ENCODE measurements at places on chromosomes 2 and 18.
A peak's percentile ranks its signal among the peaks of the same experiment; 100 is the strongest.

DNA sequence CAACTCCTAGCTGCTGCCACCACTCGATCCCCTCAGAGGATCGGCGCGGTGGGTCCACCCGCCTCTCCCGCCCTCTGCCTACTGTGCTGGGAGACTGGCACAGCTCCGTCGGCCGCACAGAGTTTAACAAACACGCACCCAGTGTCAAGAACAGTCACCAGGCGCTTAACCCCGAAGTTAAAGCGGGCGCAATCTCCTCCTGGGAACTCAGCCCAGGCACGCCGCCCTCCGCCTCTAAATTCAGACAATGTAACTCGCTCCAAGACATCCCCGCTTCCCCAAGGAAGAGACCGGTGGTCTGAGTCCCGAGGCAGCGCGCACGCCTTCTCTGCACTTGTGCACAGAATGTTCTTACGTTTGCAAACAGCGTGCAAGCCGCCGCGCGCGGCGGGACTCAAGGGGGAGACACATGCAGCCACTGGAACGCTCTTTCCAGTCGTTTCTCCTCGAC is 533 bp downstream of the CXCR4 start:
- DNase-seq = no peak

DNA sequence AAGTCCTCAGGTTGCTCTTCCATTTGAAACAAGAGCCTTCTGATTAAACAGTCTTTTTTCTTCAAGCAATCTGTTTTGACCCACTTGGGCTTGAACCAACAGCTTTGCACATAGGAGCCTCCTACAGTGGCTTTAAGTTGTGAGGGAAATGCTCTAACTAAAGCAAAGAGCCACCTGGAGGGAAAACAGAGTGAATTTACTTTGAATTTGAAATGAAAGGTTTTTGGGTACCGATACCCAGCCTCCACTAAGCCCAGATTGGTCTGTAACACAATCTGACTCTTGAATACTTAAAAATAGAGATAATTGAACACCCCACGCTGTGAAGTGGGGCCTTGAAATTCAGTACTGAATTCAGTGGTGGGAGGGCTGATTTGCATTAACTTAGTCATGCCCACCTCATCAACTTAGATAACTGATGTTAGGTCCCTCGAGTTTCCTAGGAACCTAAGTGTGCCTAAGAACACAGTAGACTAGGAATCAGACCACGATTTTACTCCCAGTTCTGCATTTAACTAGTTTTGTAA is 56.3 kb upstream of the ACVR1C start:
- no peak for DNase-seq

DNA sequence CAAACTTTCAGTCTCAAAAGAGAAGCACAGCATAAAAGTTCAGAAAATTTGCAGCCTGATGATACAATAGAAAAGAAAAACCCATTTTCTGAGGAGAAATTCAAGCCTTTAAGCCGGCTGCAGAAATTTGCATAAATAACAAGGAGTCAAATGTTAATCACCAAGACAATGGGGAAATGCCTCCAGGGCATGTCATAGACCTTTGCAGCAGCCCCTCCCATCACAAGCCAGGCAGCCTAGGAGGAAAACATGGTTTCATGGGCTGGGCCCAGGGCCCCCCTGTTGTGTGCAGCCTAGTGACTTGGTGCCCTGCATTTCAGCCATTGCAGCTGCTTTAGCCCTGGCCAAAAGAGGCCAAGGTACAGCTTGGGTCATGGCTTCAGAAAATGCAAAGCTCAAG is 54.1 kb upstream of the CAVIN2 start:
- DNase-seq = no peak

DNA sequence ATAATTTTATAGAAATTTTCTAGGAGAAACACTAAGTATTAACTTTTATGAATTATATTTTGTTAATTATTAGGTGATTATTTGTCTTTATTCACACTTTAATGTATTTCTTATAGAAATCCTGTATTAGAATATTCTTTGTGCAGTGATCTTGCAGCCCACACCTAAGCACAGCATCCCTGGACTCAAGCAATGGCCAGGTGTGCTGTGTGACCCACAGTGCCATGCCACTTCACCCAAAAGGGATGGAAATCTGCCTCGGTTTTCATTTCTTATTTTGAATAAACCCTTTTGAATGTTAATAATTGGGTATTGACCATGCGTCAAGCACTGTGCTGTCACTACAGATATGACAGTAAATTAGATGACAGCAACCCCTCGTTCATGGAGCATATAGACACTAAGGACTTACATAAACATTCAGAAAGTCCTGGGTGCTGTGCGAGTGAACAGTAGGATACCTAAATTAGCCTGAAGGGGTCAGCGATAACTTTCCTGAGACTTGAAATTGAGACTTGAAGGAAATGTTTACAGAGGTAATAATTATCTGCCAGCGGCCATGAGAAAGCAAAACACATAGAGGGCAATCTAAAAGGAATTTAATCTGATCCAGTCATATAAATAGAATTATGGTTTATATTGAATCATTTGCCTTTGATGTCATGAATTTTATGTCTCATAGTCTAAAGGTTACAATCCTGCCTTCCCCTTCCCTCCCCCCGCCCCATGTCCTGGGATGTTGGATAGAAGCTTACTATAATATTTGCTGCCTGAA is 52.7 kb upstream of the CALCRL start:
- DNase-seq = peak; percentile 27

- DNase-seq = no peak
Observed at GRCh38 chr18:49697757-49698524, 115.4 kb downstream of the ACAA2 start.

DNA sequence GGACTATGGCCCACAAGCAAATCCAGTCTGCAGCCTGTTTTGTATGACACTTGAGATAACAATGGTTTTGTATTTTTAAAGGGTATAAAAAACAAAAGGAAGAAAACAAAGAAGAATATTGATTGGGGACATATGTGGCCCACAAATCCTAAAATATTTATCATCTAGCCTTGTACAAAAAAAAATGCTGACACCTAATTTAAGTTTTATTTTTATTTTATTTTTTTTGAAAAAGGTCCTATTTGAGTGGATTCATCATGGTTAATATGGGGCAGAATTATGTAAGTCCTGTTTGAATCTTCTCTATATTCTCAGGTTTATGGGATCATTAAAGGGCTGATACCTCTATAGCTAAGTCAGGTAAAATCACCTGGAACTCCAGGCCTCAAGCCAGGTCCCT is 525.7 kb downstream of the LRP1B start:
- DNase-seq = no peak

GRCh38 chr18:34909637-34910364 is 131.4 kb upstream of the MAPRE2 start:
- DNase-seq = no peak

- DNase-seq = no peak
Observed at GRCh38 chr18:42606886-42607495, 508.5 kb downstream of the RIT2 start.

GRCh38 chr2:121377646-121378045 is 92.6 kb upstream of the TFCP2L1 start:
- no peak for DNase-seq

GRCh38 chr2:165839610-165840009 is 45.6 kb upstream of the GALNT3 start:
- peak; percentile 39 for DNase-seq

GRCh38 chr18:55511277-55511676 is 76.7 kb downstream of the TCF4 start:
- no peak for DNase-seq

DNA sequence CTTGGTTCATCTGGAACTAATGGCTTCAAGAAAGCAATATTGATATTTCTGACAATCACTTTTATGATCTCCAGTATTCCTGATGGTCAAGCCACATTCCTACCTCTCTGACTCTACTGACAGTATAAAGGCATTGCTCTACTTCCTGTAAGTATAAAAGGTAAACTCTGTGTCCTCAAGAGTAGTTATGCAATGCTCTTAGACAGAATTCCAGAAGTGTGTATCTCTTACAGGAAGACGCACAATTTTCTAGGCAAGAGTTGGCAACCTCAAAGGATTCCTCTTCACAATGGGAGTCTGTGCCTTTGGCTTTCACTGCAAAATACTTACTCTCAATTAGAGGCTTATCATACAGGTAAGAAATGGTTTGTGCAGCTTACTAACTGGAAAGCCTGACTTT is 100.1 kb downstream of the THADA start:
- no peak for DNase-seq

DNA sequence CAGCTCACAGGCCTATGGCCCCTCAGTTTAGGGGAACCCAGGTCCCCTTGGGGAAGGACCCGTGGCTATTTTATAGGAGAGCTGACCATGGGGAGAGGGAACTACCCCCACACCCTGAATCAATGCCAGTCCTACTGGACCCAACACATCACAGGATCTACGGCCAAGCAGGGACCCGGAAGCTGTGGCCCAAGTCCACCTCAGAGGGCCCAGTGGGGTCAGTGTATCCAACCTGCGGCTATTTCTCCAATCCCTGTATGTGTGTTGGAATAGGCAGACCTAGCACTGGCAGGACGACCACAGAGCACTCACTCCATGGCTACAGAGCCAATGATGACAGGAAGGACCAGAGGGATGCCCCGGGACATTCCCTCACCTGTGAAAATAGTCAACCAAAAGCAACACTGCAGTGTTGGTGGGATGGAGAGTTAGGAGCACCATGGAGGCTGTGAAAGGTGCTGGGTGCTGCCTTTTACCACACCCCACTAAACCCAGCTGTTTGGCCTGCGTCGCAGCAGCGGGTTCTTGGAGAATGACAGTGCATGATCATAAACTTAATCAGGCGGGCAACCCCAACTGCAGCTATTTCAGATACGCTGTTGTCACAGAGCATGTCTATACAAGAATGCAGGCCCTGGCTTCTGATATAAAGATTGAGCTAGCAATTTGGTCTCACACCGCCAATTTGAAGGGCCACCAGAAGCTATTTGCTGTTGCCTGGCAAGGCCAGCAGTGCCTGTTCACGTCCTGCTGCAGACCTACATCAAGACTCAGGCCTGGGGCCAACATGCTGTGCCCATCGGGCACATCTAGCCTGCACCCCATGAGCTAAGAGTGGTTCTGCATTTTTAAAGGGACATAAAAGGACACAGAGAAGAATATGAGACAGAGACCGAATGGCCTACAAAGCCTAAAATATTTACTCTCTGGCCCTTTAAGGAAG is 110.4 kb downstream of the EIPR1 start:
- no peak for DNase-seq

DNA sequence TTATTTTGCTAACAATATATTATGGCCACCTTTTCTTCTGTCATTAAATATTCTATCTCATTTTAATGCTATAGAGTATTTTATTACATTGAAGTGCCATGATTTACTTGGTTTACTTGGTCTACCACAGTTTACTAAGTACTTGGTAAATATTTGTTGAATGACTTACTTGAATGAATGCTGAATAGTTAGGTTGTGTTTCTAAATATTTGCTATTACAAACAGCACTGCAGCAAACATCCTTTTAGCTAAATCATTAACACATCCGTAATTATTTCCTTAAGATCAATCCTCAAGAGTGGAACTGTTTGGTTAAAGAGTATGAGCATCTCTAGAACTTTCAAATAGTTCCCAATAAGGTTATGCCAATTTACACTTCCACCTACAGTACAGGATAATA is 318.7 kb downstream of the MYCN start:
- DNase-seq = no peak

DNA sequence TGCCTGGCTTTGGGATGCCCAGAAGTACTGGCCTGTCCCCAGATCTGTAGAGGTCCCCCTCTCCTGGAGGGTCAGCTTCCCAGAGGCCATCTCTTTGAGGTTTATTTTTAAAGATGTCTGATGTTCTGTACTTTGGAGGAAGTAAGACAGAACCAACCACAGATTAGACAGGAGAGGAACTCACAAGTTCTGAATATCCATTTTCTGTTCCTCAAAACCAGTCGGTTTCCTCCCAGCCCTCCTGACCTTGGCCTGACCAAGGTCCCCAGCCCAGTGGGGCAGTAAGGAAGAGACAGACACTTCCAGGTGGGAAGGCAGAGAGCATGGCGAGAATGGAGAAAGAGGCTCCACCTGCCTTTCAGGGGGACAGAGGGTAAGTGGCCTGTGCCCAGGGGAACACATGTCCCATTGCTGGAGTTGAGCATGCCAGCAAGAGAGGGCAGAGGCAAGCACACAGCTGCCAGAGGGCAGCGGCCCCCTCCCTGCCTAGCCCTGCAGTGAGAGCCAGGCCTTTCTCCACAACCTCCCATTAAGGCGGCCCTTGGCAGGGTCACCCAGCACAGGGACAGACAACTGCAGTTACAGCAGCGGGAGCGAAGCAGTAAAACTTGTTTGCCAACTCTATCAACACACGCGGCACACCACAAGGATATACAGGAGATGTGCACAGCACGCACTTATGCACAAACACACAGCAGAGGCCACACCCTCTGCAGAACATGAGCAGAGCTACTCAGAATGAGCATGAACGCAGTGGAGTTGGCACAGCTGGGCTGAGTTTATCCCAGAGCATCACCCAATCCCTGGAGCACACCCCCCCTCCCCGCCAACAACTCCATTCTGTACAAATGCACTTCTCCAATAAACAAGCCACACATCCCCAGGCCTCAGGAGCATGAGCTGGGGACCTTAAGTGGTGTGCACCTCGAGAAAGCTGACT is 18.5 kb upstream of the SEMA4C start:
- no peak for DNase-seq

Measured in AG04450 (cell line).